ENCODE measurements at places on chromosomes 1 and 21.

GRCh38 chr1:26477446-26478152, 5.4 kb downstream of the HMGN2 start:
- no peak for DNase-seq

- no peak for DNase-seq
These were observed 17.2 kb downstream of the KCNA2 start for GRCh38 chr1:110588991-110589390.

- no peak for DNase-seq
These were observed 2.6 kb downstream of the IKBKE start for GRCh38 chr1:206472886-206473285.

DNA sequence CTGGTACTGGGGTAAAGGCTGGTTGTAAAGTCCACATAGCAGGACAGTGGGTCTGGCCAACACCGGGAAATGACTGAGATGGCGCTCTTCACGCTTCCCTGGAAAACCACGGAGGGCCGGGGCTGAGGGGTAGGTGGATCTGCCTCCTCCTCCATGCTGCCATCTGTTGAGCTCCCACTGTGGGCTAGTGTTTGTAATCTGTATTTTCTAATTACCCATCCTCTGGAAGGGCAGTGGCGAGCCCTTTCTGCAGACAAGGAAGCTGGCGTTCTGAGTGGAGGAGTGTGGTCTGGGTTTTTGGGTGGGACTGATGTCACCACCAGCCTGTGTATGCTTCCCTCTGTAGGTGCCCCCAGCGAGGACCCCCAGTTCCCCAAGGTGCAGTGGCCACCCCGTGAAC, 34.1 kb upstream of the LHX4 start:
- no peak for DNase-seq

DNA sequence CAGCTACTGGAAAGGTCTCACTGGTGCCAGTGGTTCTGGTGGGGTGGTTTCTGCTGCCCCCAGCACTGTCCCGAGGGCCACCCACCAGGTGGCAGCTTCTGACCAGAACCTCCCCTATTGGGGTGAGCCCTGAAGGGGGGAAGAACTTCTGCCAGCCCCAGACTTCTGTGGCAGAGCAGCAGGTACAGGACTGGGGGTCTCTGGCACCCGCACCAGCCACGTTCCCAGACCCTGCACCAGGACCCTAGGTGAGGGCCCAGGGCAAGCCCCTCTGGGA, 1.6 kb downstream of the PUSL1 start:
- DNase-seq: no peak

All from cerebellar nuclear complex (tissue), 1 donor.